ENCODE measurements at places on chromosomes 11 and 22. TPM values are rescaled to one million over a fixed set of nuclear protein-coding genes. Genes with fewer than 3 reads are reported as not detected.

C22orf23 gene
- total RNA-seq = not detected

ZNF214 gene
- not detected for total RNA-seq

HEPHL1 gene
- total RNA-seq = not detected

PANX3 gene
- total RNA-seq = not detected

PRRG4 gene
- 0.13 TPM for total RNA-seq

CHADL gene
- 0.34 TPM for total RNA-seq

FAM83F gene
- 0.08 TPM for total RNA-seq

PTPRCAP gene
- total RNA-seq = 404 TPM

ACCSL gene
- total RNA-seq = not detected

GAB4 gene
- not detected for total RNA-seq

RCOR2 gene
- total RNA-seq = 0.30 TPM

OR56A1 gene
- total RNA-seq = not detected

KCTD14 gene
- 0.22 TPM for total RNA-seq

FOLH1 gene
- total RNA-seq = not detected

OR4D5 gene
- not detected for total RNA-seq

CSTF3 gene
- total RNA-seq = 26.4 TPM

All from activated naive CD4-positive, alpha-beta T cell treated with anti-CD3 and anti-CD28 coated beads, Interleukin-2, amount 10 ng/mL, durations not matched to agents 5 hours and 36 hours (primary cell).